ENCODE measurements at places on chromosomes 4 and X. TPM values are rescaled to one million over a fixed set of nuclear protein-coding genes. Genes with fewer than 3 reads are reported as not detected.

The PF4V1 gene
- total RNA-seq: not detected

The HSFX2 gene
- 0.40 TPM for total RNA-seq

The PGAM4 gene
- not detected for total RNA-seq

The NDNF gene
- total RNA-seq: 0.44 TPM

The SRPK3 gene
- total RNA-seq: 0.40 TPM

The DMP1 gene
- total RNA-seq: not detected

The SLC4A4 gene
- not detected for total RNA-seq

The RENBP gene
- 35.9 TPM for total RNA-seq

The ANKRD37 gene
- 29.6 TPM for total RNA-seq

All from lung microvascular endothelial cell (primary cell).